Activated CD4-positive, CD25-positive, alpha-beta regulatory T cell treated with anti-CD3 and anti-CD28 coated beads, Interleukin-2, amount 50 U/mL, for 16 hours (primary cell): ENCODE measurements at places on chromosomes 13 and 19.

- no peak for DNase-seq
These were observed 7.9 kb downstream of the SYDE1 start for GRCh38 chr19:15115080-15115479.

DNA sequence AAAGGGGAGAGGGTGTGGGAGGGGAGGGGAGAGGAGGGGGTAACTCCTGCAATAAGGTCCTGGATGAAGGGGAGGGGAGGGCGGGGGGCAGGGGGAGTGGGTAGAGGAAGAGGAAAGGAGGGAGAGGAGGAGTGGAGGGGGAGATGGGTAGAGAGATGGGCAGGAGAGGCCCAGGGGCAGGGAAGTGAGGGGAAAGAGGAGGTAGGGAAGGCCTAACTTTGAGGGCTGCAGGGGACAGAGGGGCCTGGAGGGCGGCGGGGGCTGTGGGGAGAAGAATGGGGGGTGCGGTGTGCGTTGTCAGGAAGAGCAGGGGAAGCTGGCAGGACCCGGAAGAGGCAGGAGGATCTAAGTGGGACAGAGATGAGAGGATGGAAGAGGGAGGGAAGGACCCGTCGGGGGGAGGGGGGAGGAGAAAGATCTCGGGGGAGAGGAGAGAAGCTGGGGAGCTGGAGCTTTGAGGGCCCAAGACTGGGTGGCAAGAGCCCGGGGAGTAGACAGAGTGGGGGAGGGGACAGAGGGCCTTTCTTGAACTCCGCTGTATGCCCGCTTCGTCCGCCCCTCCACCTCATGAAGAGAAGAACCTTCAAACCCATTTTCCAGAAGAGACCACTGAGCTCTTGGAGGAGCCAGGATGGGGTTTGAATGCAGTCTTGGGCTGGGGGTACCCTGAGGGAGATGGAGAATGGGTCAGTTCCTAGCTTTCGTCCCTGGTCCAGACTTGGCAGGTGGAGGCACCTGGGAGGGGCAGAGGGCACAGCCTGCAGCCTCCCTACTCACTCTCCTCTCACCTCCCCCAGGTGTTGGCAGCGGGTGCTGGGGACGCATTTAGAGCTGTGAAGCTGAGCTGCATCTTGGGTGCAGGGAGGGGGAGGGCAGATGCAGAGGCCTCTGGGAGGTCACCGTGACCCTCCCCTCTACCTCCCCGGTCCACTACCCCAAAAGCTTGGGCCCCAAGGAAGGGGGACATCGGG lies 778 bp upstream of the LRRC4B start:
- DNase-seq: no peak

DNA sequence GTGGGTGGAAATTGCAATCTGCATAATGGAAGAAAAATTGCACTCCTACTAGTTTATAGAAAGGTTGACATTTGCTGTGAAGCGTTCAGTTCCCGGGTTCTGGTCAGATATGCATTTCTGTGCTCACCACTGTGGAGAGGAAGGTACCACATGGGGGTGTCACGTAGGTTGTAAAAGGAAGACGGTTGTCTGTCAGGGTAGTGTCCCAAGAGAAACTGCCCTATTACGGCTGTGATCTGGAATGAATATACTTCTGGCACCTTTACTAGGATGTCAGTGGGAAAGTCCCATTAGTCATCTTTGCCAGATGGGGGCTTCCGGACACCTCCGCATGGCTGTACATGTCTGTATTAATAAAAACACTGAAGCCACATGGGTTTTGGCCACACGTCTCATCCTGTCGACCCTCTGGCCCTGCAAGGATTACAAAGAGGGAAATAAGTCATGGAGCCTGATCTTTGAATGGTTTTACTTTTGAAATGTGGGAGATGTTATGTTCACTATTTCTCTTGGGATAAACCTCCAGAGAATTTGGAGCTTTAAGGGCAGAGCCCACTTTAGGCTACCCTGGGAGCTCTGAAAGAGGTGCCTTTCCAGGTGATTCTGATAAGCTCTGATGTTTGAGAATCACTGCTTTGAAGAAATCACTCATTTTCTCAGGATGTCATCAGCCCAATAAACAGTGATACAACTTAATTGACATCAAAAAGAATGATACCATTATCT lies 133.9 kb downstream of the AKAP11 start:
- no peak for DNase-seq

- DNase-seq: no peak
These were observed 297.0 kb downstream of the RBM26 start for GRCh38 chr13:79108914-79109643.

GRCh38 chr13:114142137-114142550 lies 9.7 kb upstream of the RASA3 start:
- no peak for DNase-seq

GRCh38 chr13:42011601-42012350 lies 36.7 kb upstream of the DGKH start:
- DNase-seq: no peak

DNA sequence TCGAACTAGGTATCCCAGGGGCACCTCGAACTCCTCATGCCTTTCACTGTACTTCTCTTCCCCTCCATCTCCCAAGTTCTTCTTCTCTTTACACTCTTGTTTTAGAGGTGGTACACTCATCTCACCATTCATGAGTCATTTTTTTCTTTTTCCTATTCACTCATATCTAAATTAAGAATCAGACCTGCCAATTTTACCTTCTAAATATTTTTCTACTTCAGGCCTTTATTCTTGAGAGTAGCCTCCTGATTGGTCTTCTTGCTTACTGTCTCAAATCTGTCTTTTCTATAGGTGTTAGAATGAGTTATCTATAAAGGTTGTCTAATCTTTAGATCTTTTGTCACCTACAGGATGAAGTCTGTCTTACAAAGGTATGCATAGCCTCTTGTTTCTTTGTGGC lies 20.7 kb downstream of the TDRD3 start:
- no peak for DNase-seq

GRCh38 chr19:45186509-45187334 lies 8.1 kb downstream of the BLOC1S3 start:
- no peak for DNase-seq

GRCh38 chr13:26219726-26220125 lies 2.4 kb downstream of the RNF6 start:
- DNase-seq: no peak

- no peak for DNase-seq
These were observed 18.6 kb downstream of the DOCK9 start for GRCh38 chr13:98959291-98959690.

DNA sequence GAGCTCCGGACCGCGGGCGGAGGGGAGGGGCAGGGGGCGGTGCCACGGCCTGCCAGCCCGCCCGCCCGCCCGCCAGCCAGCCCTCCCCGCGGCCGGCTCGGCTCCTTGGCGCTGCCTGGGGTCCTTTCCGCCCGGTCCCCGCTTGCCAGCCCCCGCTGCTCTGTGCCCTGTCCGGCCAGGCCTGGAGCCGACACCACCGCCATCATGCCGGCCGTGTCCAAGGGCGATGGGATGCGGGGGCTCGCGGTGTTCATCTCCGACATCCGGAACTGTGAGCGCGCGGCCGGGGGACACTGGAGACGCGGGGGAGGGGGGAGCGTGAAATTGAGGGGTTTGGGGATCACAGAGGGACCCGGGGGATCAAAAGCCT lies at the start of gene AP2A1:
TSS of gene AP2A1 (plus strand) at position 72 of the 370 bp plus-strand sequence. CDS start at position 205, 133 bp downstream.
- no peak for DNase-seq

DNA sequence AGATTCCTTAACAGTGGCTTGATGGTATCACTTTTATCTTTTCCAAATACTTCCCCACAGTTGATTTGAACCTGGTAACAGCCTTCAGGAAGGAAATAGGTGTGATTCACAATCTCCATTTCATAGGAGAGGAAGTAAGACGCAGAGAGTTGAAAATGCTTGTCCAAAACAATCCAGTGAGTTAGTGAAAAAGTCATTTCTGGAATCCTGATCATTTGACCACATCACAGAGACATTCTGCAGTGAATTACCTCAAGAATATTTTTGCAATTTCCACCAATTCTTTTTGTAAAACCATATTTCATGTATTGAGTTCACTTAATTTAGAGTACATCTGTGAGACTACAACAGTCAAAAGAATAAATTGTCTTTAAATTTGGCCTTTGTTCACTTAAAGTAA lies 292.8 kb downstream of the DCLK1 start:
- DNase-seq: no peak

DNA sequence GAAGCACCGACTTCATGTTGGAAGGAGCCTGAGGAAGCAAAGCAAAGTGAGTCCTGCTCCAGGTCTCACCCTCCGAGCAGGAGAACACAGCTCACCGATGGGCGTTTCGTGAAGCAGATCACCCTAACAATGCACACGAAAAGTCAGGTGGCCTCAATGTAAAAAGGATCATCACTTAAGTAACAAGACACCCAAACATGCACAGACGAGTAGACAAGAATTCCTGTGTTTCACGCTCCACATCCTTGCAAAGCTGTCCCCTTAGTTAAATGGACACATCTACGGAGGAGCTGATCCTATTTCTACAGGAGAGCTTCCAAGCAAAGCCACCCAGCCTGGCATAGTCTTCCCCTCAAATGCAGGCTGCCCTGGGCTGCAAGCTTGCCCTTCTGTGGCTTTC lies 66.2 kb downstream of the SLC15A1 start:
- no peak for DNase-seq

- DNase-seq: no peak
These were observed 207.4 kb upstream of the SOX1 start for GRCh38 chr13:111859354-111860230.

- no peak for DNase-seq
These were observed 328.9 kb upstream of the SLC10A2 start for GRCh38 chr13:103395139-103395538.

- DNase-seq: no peak
These were observed 150.2 kb downstream of the NDFIP2 start for GRCh38 chr13:79631051-79631659.

DNA sequence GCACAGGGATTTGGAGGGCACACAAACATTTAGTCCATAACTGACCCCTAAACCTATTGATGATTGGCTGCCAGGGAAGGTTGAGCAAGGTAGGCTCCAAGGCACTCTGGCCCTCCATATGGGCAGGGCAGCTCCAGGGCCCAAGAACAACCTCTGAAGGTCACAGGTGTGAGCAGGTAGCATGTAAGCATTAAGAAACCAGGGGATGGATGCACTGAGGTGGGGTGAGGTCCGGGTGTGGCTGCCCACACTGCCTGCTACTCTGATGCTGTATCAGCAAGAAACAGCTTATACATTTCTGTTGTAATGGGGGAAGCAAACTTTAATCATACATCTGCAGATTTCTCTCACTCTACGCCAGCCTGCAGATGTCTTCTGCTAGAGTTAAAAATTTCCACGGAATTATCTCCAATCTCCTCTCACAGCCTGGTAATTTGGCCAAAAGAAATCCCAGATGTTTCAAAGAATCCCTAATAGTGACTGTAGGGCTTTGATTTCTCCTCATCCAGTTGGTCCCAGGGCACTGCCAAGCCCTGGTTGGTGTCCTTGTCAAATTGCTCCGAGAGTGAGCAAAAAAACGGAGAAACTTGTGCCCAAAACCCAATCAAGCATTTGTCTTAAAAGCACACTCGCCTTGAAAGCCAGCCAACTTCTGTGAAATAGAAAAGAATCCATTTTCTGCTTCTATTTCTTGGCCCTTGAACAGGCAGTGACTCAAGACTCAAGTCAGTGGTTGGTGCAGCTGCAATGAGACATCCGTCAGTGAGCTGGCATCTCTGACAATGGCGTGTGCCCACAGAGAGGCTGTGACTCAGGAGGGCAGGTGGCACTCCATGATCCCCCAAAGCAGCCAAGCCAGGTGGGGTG lies 72.5 kb upstream of the MRI1 start:
- DNase-seq: no peak

- DNase-seq: no peak
These were observed 27.9 kb downstream of the PLEKHJ1 start for GRCh38 chr19:2207991-2208860.

GRCh38 chr13:71576571-71576970 lies 290.4 kb downstream of the DACH1 start:
- DNase-seq: no peak

GRCh38 chr19:46080561-46080960 lies 39.8 kb upstream of the IGFL4 start:
- no peak for DNase-seq

DNA sequence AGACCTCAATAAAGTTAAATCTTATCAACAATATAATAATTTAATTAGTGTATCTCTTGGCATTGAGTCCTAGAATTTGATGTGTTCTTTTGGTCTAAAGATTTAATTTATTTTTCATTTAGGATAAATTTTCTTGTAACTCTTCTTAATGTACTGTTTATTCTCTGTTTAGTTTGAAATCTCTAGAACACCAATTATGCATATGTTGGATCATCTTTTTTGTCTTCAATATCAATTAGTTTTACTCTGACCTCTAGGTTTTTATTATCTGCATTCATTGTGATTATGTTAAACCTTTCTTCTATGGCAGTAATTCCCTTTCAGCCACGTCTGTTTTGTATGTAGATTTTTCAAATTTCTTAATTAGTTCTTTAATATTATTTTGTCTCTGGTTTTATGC lies 93.8 kb upstream of the ARHGEF7 start:
- no peak for DNase-seq

DNA sequence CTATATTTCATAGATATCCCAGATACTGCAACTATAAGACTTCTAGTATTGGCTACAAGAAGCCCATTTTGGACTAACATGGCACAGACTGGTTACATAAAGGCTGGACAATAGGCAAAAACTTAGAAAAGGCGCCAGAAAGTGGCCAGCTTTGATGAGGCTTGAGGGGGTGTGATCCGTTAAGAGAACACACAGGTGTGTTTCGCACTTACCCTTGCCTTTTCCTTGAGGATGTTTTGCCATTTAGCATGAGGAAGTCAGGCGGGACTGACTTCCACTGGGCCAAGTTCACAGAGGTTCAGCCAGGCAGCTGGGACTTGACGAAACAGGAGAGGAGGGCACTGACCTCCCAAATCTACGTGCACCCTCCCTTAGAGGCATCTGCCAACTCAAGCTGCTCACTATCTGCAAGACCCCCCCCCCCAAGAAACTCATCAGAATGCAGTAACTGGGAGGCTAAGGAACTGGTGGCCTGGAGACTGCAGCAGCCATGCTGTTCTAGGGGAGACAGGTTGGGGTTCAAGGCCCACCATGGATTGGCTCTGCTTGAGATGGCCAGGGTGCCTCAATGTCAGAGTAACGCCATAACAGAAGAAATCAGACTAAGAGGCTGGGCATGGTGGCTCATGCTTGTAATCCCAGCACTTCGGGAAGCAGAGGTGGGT lies 4.5 kb upstream of the LIN7B start:
- no peak for DNase-seq

DNA sequence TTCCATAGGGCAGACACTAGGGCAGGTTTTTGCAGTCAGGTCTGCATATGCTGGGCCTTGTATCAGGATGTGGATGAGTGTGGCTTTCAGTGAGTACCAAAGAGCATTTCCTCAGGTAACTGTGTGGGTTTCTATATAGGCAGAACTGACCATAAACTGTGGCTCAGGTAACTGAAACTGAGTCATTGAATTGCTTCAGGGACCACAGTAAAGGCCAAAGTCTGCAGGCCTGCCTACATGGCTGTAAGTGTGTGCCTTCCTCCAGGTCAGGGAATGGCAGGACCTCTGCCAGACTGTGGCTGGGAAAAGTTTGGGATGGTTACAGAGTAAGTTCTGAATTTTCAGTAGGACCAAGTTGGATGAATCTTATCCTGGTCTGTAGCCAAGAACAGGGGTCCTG lies 85.6 kb downstream of the ZNF486 start:
- no peak for DNase-seq
